Lower lobe of right lung (tissue), 2 donors: ENCODE measurements at places on chromosomes 6 and 20.

DNA sequence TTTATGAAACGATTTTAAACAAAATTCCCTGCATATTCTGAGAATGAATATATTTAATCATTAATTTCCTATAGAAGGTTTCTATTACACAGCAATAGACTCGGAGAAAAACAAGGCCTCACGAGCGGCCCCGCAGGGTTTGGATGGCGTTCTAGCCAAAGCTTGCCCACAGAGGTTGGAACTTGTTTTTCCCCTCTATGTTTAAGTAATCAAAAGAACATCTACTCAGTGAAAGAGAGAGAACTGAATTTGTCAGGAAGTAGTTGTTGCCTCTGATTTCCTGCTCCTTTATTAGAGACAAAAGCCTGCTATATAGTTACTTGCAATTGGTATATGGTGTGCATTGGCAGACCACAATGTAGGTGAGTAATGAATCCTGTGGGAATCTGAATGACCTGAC lies 82.1 kb upstream of the HEY2 start:
- H3K4me1 ChIP-seq, result no peaks in the 10 kb centered on the region
- H3K27ac ChIP-seq, result no peak overlapping the region
- no peak for DNase-seq
- no peak overlapping the region for H3K4me3 ChIP-seq
- no peaks in the 10 kb centered on the region for H3K27me3 ChIP-seq

GRCh38 chr6:51619042-51619799 lies 468.2 kb downstream of the PKHD1 start:
- no peaks in the 10 kb centered on the region for H3K4me1 ChIP-seq
- no peaks in the 10 kb centered on the region for H3K27me3 ChIP-seq
- no peaks in the 10 kb centered on the region for H3K36me3 ChIP-seq
- H3K4me3 ChIP-seq, result no peak overlapping the region

DNA sequence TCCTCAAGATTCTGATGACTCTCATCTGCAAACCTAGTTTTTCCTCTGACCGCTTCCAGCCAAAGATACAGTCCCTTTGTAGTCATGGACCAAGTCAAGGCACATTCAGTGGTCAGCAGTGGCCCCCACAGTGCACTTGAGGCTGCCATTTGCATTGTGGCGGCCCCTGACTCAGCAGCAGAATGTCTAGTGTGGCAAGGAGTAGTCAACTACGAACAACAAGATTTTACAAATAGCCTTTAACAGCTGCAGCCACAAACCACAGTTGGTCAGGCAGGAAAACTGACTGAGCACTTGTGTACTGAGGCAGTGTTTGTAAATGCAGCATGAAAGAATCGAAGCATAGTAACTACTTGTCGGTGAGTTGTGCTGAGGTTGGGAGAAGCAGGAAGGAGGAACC lies 49.6 kb downstream of the SLC2A12 start:
- H3K27ac ChIP-seq, result no peak overlapping the region
- DNase-seq, result no peak
- H3K27me3 ChIP-seq, result no peaks in the 10 kb centered on the region

DNA sequence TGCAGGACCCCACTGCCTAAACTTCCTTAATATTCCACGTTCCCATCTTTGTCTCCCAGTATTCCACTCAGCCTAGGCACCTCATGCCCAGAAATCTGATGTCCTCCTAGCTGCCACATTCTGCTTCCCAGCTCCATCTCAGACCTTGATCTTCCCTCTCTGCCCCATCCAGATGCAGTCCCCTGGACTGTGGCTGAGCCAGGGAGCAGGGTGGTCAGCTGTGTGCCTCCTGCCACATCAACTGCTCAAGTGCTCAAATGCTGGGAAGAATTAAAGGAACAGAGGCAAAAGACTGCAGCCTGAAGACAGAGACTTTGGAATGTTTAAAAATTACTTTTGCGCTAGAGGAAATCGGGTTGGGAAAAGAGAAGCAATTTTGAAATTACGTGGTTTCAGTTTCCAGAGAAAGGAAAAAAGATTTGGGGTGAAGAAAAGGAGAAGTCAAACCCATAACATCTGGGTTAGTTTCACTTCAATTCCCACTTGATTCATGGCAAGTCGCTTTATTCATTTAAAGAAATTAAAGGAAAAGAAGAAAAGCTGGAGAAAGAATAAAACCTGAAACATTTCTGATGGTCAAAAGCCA lies 704.8 kb downstream of the PTPRT start:
- peak overlapping the region; percentile 41 for H3K27ac ChIP-seq
- no peak overlapping the region for H3K4me3 ChIP-seq
- H3K36me3 ChIP-seq, result no peaks in the 10 kb centered on the region
- H3K27me3 ChIP-seq, result no peaks in the 10 kb centered on the region
- DNase-seq, result no peak
- peaks cover 15% of the 10 kb centered on the region for H3K4me1 ChIP-seq

- no peaks in the 10 kb centered on the region for H3K27me3 ChIP-seq
- no peak overlapping the region for H3K27ac ChIP-seq
- H3K4me1 ChIP-seq, result peaks cover 16% of the 10 kb centered on the region
- no peak for DNase-seq
- no peak overlapping the region for H3K4me3 ChIP-seq
Observed at GRCh38 chr6:163327165-163327880, 87.2 kb upstream of the QKI start.

- no peaks in the 10 kb centered on the region for H3K4me1 ChIP-seq
- no peak for DNase-seq
- no peak overlapping the region for H3K27ac ChIP-seq
- H3K27me3 ChIP-seq, result no peaks in the 10 kb centered on the region
- H3K36me3 ChIP-seq, result no peaks in the 10 kb centered on the region
- H3K4me3 ChIP-seq, result no peak overlapping the region
Observed at GRCh38 chr6:17719323-17720041, 12.8 kb upstream of the NUP153 start.

- no peak overlapping the region for H3K27ac ChIP-seq
- H3K4me1 ChIP-seq, result no peaks in the 10 kb centered on the region
- DNase-seq, result no peak
- H3K4me3 ChIP-seq, result no peak overlapping the region
Observed at GRCh38 chr6:149046164-149046821, 271.2 kb upstream of the TAB2 start.

GRCh38 chr6:143419526-143419925 lies 31.0 kb downstream of the ADAT2 start:
- no peaks in the 10 kb centered on the region for H3K27me3 ChIP-seq
- no peaks in the 10 kb centered on the region for H3K36me3 ChIP-seq
- no peak for DNase-seq
- H3K4me3 ChIP-seq, result no peak overlapping the region

- no peak overlapping the region for H3K27ac ChIP-seq
- H3K27me3 ChIP-seq, result no peaks in the 10 kb centered on the region
- H3K4me1 ChIP-seq, result no peaks in the 10 kb centered on the region
- no peak overlapping the region for H3K4me3 ChIP-seq
- DNase-seq, result no peak
- H3K36me3 ChIP-seq, result no peaks in the 10 kb centered on the region
Observed at GRCh38 chr6:3579652-3580175, 122.9 kb upstream of the SLC22A23 start.

DNA sequence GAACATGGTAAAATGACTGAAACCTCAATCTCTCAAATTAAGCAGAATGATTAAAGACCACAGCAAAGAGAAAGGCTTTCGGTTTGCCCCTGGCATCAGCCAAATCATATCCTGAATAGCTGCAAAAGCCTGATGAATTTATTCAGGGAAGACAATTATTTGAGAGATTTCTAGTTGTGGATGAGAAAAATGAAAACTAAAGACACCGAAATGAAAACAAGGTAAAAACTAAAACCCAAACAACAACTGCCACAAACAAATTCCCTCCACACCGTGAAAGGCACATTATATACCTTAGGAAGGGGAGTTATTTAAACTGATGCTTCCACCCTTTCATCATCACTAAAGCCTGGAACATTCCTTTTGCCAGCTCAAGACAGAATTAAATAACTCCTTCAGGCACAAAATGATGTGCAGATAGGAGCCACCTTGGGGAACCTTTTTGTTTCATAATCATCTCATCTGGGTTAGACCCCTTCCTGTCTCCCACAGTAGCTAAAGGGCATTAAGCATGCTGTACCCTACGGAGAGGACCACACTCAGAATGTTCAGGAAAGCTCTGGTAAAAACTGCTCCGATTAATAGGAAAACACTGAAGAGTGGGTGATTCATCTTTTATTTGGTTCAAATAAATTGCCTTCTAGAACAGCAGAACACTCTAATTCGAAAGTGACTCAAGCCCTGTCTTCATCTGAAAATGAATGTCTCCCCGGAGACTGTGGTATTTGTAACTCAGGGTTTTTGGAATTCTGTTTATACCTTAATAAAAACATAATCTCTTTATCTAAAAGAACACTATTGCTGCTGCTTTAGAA lies 9.1 kb upstream of the ANKRD60 start:
- peaks cover 46% of the 10 kb centered on the region for H3K36me3 ChIP-seq
- DNase-seq, result no peak
- no peak overlapping the region for H3K27ac ChIP-seq
- H3K4me1 ChIP-seq, result peaks cover 5% of the 10 kb centered on the region
- H3K4me3 ChIP-seq, result peak overlapping the region; percentile 56

DNA sequence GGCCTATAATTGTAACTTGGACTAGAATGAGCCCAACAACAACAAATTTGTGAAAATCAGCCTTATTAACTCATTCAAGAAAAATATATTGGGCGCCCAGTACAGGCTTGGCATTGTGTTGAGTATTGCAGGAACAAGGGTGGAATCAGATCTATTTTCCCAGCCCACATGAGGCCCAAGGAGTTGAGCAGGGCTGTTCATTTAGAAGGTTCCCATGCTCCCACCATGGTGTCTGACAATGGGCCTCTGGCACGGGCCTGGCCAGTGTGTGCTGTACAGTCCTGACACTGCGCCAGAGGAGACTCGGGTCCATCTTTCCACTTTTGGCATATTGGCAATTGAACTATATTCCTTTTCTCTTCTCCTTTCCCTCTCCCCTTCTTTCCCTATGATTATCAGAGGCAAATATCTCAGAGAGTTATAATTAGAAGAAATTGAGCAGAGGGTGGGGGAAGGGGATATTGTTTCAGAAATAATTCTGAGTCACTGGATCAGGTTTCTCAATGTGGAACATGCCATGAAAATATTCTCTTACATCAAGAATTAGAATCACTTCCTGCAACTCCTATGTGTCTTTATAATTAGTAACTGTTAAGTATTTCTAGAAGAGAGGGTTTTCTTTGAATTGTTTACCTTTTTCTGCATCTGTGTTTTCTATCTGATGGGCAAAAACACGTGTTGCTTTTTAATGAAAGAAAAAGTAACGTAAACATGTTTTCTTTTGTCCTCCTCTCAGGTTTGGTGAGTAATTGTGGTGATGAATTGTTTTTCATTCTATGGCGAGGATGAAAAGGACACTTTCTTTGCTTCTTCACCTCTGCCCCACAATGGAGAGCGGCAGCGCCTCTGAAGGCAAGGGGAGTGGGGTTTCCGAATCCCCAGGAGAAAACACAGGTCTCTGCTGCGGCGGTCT lies 209.4 kb downstream of the FOXA2 start:
- H3K4me3 ChIP-seq, result no peak overlapping the region
- H3K27me3 ChIP-seq, result no peaks in the 10 kb centered on the region
- no peaks in the 10 kb centered on the region for H3K4me1 ChIP-seq
- H3K27ac ChIP-seq, result no peak overlapping the region
- no peak for DNase-seq
- no peaks in the 10 kb centered on the region for H3K36me3 ChIP-seq

GRCh38 chr20:56925831-56926170 lies 296.7 kb downstream of the TFAP2C start:
- H3K27me3 ChIP-seq, result peaks cover 87% of the 10 kb centered on the region
- no peaks in the 10 kb centered on the region for H3K4me1 ChIP-seq
- H3K4me3 ChIP-seq, result no peak overlapping the region
- H3K27ac ChIP-seq, result no peak overlapping the region
- no peaks in the 10 kb centered on the region for H3K36me3 ChIP-seq
- no peak for DNase-seq

- no peaks in the 10 kb centered on the region for H3K4me1 ChIP-seq
- H3K27me3 ChIP-seq, result peaks cover 56% of the 10 kb centered on the region
- no peak overlapping the region for H3K27ac ChIP-seq
- H3K4me3 ChIP-seq, result no peak overlapping the region
Observed at GRCh38 chr20:46323557-46323956, 15.3 kb upstream of the CDH22 start.

- no peaks in the 10 kb centered on the region for H3K4me1 ChIP-seq
- no peaks in the 10 kb centered on the region for H3K36me3 ChIP-seq
- H3K4me3 ChIP-seq, result no peak overlapping the region
- DNase-seq, result no peak
Observed at GRCh38 chr6:110567957-110568696, 91.7 kb upstream of the SLC22A16 start.

- no peak overlapping the region for H3K27ac ChIP-seq
- DNase-seq, result no peak
- no peaks in the 10 kb centered on the region for H3K27me3 ChIP-seq
- H3K36me3 ChIP-seq, result peaks cover 15% of the 10 kb centered on the region
Observed at GRCh38 chr6:119308048-119308570, 41.5 kb downstream of the MAN1A1 start.

GRCh38 chr6:36779227-36779626 lies 60.0 kb downstream of the CPNE5 start:
- H3K27me3 ChIP-seq, result no peaks in the 10 kb centered on the region
- no peaks in the 10 kb centered on the region for H3K36me3 ChIP-seq
- H3K4me3 ChIP-seq, result no peak overlapping the region
- peaks cover 18% of the 10 kb centered on the region for H3K4me1 ChIP-seq
- DNase-seq, result no peak

- no peak overlapping the region for H3K27ac ChIP-seq
- H3K36me3 ChIP-seq, result peaks cover 63% of the 10 kb centered on the region
- no peaks in the 10 kb centered on the region for H3K27me3 ChIP-seq
- no peak overlapping the region for H3K4me3 ChIP-seq
- no peaks in the 10 kb centered on the region for H3K4me1 ChIP-seq
Observed at GRCh38 chr6:158496700-158497099, 63.2 kb upstream of the TMEM181 start.

GRCh38 chr20:33475381-33476152 lies 14.3 kb upstream of the CBFA2T2 start:
- H3K36me3 ChIP-seq, result no peaks in the 10 kb centered on the region
- no peak overlapping the region for H3K27ac ChIP-seq
- H3K4me1 ChIP-seq, result peaks cover 7% of the 10 kb centered on the region
- no peaks in the 10 kb centered on the region for H3K27me3 ChIP-seq
- DNase-seq, result no peak

DNA sequence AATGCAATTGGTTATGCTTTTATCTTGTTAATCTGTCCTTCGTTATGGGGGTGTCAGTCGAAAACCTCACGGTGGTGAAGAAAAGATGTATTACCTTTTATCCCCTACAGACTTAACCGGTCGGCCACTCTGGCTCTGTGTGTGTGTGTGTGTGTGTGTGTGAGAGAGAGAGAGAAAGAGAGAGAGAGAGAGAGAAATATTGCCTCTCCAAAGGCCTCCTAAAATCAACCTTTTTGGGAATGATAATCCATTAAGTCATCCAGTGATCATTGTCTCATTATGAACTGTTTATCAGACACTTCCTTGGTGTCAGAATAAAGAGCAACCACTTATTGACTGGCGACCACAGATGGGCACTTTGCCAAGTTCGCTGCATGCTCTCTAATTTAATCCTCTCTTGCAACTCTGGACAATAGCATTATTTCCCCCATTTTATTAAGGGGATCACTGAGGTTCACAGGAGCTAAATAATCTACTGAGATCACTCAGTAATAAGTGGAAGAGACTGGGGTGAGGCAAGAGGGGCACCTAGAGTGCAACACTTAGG lies 30.7 kb downstream of the SLC35D3 start:
- H3K36me3 ChIP-seq, result no peaks in the 10 kb centered on the region
- no peak for DNase-seq
- H3K4me1 ChIP-seq, result no peaks in the 10 kb centered on the region
- no peaks in the 10 kb centered on the region for H3K27me3 ChIP-seq
